NCI-H2227 treated with DMSO at 0.1 percent for 48 hours (cell line): ENCODE measurements at places on chromosomes 5 and 9.

DNA sequence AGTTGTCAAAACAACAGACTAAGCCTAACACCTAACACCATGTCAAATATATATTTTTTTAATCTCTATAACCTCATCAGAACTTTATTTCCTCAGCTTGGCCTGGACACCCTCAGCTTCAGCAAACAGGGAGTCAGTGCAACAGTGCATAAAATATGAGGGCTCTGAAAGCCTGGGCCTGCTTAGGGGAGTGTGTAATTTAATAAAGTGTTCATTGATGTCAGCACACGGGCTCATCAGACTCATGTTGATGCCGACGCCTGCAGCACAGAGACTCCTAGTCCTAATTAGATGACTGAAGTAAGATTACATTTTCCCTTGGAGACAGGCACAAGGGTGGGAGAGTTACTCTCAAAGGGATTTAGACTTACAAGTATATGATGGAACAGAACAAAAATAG, 37.8 kb downstream of the CDH10 start:
- DNase-seq = no peak

- DNase-seq = no peak
Observed at GRCh38 chr9:134734270-134734669, 92.7 kb downstream of the COL5A1 start.

GRCh38 chr5:12242950-12243888, 339.0 kb upstream of the CTNND2 start:
- DNase-seq = no peak

GRCh38 chr5:151660616-151661495, 25.9 kb downstream of the SPARC start:
- DNase-seq = no peak

- DNase-seq = no peak
Observed at GRCh38 chr9:36832164-36832795, 201.8 kb downstream of the PAX5 start.

- no peak for DNase-seq
Observed at GRCh38 chr5:181221105-181221791, 1.8 kb upstream of the TRIM41 start.

GRCh38 chr5:114319236-114319635, 42.6 kb upstream of the KCNN2 start:
- no peak for DNase-seq

GRCh38 chr5:17441351-17441750, 56.7 kb upstream of the TAF11L2 start:
- no peak for DNase-seq

- DNase-seq = no peak
Observed at GRCh38 chr5:61910771-61911170, 395.2 kb upstream of the KIF2A start.

DNA sequence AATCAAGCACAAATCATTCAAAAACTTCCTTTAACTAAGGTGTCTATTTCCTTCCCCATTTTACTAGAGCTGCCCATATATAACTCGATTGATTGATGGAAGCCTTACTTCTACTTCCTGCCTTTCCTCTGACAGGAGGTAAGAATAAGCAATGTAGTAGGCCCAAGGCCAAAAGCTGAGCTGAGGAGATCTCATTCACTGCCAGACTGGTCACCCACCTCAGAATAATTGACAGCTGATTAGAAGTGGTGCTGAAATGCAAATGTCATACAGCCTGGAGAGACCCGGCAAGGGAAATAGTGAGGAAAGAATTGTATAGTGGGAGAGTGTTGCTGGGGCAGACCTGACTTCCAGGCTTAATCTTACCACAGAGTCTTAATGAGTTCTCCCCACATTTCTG, 239.9 kb downstream of the SAXO1 start:
- DNase-seq = no peak

GRCh38 chr9:71003346-71003745, 118.1 kb downstream of the TRPM3 start:
- no peak for DNase-seq

DNA sequence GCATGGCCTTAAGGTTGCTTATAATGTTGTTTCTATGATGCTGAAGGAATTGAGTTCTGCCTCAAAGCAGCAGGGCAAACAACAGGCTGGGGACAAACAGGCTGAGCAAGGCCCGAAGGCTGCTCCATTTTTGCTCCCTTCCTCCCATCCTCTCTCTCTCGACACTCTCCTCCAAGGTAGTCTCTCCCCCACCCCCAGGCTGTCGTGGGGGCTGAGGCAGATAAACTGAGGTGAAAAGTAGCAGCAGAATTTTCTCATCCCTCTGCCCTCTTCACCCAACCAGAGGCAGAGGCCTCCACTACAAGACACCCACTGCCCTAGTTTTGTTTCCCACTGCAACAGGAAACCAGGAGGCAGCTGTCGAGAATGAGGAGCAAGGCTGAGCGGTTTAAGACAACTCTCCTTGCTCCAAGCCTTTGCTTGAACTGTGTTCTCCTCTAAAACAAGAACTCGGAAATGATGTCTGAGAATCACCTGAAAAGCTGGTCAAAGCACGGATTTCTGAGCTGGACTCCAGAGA, 13.5 kb upstream of the GNA14 start:
- DNase-seq = no peak

DNA sequence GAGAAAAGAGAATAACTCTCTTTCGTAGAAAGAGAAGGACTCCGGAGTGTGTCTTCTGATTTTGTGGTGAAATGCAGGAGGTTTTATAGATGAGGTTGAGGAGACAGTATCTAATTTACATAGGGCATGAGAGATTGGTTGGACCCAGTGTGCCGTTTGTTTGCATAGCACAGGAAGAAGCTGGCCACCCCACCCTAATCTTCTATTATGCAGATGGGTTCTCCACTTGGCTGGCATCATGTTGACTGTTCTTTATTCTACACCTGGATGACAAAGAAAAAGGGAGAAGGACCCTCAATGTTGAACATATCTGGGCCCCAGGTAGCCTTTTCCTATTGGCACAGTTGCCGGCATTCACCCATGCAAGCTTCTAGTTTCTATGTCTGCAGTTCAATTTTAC, 23.2 kb upstream of the MINAR2 start:
- no peak for DNase-seq

DNA sequence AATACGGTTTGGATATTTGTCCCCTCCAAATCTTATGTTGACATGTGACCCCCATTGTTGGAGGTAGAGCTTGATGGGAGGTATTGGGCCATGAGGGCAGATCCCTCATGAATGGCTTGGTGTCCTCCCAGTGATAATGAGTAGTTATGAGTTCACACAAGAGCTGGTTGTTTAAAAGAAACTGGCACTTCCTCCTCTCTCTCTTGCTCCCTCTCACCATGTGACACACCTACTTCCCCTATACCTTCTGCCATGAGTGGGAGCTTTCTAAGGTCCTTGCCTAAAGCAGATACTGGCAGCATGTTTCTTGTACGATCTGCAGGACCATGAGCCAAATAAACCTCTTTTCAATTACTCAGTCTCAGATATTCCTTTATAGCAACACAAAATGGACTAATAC, 132.0 kb downstream of the PIK3R1 start:
- no peak for DNase-seq

DNA sequence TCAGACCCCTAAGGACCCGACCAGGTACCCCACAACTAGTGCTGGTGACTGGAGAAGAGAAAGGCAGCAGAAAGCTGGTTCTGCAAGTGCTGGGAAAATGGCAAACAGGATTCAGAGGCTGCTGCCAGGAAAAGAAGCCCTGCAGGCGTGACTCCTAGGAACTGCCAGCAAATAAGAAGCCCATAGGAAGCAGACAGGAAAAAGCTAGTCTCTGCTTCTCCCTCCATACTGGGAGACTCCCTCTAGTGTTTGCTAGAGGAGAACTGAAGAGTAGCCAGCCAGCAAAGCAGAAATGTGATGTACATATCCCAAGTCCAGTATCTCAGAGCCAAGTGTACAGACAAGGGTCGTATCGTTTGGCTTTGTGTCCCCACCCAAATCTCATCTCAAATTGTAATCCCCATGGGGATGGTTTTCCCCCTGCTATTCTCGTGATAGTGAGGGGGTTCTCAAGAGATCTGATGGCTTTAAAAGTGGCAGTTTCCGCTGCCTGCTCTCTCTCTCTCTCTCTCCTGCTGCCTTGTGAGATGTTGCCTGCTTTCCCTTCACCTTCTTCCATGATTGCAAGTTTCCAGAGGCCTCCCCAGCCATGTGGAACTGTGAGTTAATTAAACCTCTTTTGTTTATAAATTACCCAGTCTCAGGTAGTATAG, 38.1 kb upstream of the TUSC1 start:
- no peak for DNase-seq

- DNase-seq = no peak
Observed at GRCh38 chr9:135359764-135360163, 119.8 kb upstream of the PPP1R26 start.

- DNase-seq = no peak
Observed at GRCh38 chr5:108620516-108620915, 127.2 kb upstream of the FER start.

GRCh38 chr5:54295651-54296276, 14.6 kb downstream of the ARL15 start:
- no peak for DNase-seq

- DNase-seq = no peak
Observed at GRCh38 chr5:1985781-1986180, 103.1 kb upstream of the IRX4 start.

DNA sequence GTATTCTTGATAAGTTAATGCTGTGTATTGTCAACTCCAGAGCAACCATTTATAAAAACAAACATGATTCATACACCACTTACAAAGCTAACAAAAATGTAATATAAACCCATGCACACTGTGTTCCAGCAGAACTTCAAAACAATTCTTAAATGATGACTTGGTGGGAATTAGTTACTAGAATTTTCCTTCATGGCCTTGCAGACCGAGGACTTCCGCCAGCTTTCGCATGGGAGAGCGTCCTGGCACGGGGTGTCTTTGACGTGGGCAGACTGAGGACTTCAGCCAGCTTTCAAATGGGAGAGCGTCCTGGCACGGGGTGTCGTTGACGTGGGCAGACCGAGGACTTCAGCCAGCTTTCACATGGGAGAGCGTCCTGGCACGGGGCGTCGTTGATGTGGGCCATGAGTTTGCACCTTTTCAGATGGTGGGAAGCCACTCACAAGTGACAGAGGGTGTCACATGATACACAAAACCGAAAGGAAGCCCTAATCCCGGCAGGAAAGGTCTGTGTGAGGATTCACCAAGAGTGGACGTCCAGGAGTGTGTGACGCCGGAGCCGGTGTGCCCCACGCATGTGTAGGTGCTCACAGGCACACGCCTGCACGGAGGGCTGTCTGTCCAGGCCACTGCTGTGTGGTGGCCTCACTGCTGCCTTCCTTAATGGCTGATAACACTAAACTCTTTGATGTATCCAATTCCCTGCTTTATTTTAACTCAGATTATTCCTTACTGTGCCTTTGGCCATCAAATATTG, 211.3 kb upstream of the IRX4 start:
- no peak for DNase-seq

GRCh38 chr9:13628526-13628925, 349.0 kb upstream of the MPDZ start:
- DNase-seq = no peak

- peak; percentile 67 for DNase-seq
Observed at GRCh38 chr5:125043781-125044391, 297.4 kb upstream of the ZNF608 start.

DNA sequence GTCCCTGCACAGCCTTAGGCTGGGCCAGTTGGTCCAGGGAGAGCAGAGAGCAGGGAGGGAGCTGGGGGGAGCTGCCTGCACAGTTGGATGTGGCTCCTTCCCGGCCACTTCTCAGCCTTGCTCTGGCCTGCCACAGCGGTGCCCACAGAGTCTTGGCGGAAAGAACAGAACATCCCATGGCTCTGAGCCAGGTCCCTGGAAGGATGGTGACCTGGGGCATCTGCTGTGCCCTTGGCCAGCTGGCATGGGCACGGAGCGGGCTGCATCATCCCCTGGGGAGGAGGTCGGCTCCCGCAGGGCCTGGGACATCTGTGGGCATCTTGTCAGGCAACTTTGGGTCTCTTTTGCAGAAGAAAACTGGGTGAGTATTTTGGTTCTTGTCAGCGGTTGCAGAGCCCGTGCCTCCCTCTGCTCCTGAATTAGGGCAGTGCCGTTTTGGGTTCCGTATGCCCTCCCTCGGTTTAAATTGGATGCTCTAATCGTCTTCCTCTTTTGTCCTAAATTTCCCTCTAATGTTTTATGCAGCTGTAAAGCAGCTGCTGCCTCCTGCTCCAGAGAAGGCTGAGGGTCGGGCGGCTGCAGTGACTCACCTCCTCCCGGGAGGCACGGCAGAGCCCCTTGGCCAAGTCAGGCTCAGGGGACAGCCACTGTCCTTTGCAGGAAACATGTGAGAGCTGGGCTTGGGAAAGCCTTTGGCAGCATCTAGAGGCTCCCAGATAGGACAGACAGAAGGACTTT, 10.5 kb upstream of the NACC2 start:
- DNase-seq = no peak

DNA sequence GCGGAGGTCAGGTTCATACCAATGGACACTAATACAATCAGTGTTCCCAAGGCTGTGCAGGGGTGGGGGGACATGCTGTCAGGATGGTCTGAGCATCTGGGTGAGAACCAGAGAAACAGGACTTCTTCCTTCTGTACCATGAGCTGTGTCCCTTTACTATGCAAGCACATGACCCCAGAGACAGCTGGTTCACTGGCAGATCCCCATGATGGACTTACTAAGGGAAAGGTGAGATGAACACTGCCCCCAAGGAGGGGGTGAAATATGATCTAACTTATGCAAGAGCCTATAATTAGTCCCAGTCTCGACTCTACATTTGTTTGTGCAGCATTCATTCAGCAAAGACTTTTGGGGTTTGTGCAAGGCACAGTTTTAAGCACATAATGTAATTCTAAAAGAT, 91.4 kb downstream of the LIFR start:
- DNase-seq = no peak

DNA sequence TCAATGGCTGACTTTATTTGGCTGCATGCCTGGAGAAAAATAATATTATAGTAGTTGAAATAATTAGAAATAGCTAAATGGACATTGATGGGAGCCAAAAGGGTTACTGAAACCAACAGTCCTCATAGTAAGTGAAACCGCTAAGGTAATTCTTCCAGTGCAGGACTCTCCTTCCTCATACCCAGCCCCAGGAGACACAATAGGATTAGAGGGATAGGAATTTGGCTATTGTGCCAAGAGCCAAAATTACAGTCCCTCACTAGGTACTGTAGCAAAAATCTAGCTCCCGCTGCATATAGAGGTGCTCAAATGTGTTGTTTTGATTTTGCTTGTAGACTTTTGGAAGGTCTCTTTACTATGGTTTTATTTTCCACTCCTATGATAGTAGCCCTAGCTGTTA, 20.2 kb downstream of the GLDC start:
- DNase-seq = no peak

DNA sequence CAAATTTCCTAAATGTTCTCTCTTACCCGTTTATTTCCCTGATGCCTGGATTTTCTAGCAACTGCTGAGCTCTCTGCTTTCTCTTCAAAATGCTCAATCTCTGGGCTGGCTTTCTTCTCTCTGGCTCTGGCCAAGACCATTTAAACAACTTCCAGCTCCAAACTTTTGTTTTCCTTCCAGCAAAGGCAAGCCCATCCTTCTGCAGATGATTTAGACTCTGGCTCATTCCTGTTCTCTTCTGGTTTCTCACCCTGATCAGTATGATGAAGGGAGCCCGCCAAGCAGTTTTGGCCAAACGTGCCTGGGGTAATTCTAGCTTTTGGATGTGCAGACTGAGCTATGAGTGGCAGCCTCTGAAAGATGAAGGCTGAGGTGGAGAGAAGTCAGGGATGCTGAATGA, 78.1 kb downstream of the HSPA4 start:
- no peak for DNase-seq
